ENCODE measurements at places on chromosomes 2 and 18.

- no peak for DNase-seq
Observed at GRCh38 chr2:222572264-222572721, 83.6 kb downstream of the FARSB start.

DNA sequence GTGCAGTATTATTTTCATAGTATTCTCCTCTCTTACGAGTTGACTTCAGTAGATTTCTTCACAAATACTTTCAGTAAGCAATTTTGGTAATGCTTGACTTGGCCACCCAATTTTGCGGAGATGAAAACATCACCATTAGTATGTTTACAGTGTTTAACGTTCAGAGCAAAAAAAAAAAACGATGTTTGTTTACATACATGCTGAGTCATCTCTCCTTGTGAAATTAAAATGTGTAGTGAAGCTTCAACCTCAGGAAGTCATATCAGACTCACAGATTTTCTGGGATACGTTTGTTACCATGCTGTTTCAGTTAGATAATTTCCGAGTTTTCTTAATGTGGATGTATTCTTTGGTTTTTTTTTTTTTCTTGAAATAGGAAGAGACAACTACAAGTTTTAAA lies 100.1 kb downstream of the CTNNA2 start:
- no peak for DNase-seq

GRCh38 chr2:188695953-188696352 lies 278.2 kb upstream of the COL3A1 start:
- DNase-seq: no peak

DNA sequence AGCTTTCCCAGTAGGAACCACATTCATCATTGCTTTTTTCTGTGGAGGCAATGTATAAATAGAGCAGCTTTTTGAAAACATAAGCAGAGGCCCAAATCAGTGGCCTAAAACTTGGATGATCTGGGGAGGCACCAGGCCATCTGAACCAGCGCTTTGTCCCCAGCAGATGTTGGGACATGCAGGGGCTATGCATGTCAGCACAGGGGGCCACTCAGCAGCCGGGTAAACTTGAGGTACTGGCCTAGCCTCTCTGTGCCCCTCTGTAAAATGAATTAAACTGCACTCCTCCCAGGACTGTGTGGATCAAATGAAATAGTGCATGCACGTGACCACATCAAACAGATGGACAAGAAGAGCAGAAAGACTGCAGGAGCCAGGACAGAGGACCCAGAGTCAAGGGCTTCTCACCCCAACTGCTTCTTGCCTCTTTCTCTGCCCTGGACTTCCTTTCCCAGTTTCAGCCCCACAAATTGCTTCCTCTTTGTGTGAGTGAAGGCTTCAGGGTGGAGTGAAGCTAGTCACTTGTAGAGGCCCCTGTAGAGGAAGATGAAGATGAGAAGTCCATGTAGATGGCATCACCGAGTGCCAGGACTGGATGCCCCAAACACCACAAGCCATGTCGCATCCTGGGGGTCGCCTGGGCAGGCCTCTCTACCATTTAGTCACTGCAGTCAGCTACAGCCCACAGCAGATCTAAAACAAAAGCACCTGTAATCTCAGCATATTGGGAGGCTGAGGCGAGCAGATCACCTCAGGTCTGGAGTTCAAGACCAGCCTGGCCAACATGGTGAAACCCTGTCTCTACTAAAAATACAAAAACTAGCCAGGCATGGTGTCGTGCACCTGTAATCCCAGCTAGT lies 53.2 kb downstream of the IMPA2 start:
- DNase-seq: no peak

GRCh38 chr2:143210446-143210819 lies 81.2 kb downstream of the ARHGAP15 start:
- DNase-seq: no peak

GRCh38 chr2:62195421-62196277 lies at the start of gene B3GNT2:
Gene B3GNT2, plus strand, starts transcription at chr2:62196115. Its CDS starts 26,106 bp downstream, at chr2:62222221.
- peak; percentile 61 for DNase-seq

DNA sequence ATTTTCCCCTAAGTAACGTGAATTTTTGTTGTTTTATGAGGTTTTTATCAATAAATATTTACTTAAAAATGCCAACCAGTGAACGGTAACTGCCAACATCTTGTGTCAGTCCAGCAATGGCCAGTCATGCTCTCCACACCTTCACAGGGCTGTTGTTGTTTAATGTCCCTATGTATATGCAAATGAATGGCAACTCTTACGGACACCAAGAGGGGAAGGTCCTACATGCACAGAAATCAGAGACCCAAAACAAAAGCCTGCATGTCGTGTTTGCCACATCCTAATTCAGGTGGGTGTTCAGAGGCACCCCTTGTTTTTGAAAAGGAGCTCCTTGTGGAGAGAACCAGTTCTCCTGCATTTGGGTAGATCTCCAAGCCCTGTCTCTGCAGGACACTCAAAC lies 4.8 kb upstream of the FTCDNL1 start:
- DNase-seq: no peak

DNA sequence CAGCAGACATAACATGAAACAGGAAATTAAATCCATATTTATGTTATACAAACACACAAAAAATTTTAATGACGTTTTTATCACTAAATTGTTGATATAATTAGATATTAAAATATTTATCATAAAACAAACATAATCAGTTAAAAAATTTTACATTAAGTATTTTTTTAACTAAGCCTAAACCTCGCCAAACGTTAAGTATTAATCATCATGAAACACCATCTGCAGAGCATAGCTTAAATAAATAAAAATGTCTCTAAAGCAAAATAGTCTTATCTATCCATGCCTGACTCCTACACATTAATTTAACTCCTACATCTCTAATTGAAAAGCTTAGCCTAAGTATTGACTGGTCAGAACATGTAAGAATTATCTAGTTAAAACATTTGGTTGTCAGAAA lies 271.6 kb upstream of the RND3 start:
- DNase-seq: no peak

GRCh38 chr2:187528042-187528441 lies 26.2 kb downstream of the TFPI start:
- DNase-seq: no peak

DNA sequence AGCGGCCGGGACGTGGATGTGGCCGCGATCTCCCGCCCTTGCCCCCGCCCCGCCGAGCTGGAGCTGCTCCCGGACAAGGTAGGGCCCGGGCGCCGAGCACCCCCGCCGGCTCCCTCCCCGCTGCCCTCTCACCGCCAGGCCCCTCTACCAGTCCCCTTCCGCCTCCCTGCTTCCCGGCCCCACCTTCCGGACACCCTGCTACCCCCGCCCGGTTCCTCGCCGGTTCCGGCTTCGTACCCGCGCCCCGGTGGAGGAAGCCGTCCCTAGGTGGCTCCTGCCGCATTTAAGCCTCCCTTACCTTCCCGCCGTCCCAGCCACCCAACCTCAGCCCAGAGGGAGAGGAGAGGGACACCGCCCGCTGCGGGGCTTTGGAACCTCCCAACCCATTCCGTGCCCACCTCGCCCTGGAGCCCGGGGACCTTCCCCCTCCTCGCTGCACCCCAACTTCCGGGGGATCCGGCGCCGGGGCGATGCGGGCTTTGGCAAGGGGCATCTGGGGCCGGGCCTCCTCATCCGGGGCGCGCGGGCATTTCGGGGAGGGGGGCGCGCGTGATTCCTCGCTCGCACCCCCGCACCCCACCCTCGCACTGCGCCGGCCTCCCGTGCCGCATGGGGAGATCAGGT lies 475 bp downstream of the B3GNT2 start:
- DNase-seq: peak; percentile 43
